Urinary bladder (tissue), 4 donors: ENCODE measurements at places on chromosomes 6 and 20. TPM values are rescaled to one million over a fixed set of nuclear protein-coding genes. Genes with fewer than 3 reads are reported as not detected.

GSTA3 gene
- not detected for total RNA-seq

DNA sequence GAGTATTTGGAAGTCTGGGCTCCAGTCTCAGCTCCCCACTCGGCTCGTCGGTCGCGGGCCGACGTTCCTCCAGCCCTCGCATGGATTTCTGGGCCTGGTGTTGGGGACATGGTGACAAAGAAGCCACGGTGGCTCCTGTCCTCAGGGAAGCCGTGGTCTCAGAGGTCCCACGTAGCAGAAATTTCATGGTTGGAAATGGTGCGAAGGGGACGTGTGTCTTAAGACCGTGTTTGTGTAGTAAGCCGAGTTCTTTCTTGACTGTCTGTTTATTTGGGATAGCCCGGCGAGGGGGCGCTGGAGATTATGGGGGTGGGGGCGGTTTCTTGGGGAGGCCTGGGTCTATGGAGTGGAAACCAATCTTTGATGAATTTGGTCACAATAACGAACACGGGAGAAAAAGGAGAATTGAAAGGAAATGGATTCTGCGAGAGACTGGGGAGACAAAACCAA, 23.5 kb upstream of the MAP3K7 start:
- DNase-seq: no peak

- DNase-seq: no peak
Measured at GRCh38 chr20:41476013-41476441, 109.4 kb upstream of the EMILIN3 start.

GRCh38 chr6:121449331-121449730, 13.9 kb downstream of the GJA1 start:
- DNase-seq: no peak

RNF5 gene
- total RNA-seq: 30.1 TPM

- DNase-seq: no peak
Measured at GRCh38 chr20:49420292-49420691, 62.2 kb downstream of the KCNB1 start.

DNA sequence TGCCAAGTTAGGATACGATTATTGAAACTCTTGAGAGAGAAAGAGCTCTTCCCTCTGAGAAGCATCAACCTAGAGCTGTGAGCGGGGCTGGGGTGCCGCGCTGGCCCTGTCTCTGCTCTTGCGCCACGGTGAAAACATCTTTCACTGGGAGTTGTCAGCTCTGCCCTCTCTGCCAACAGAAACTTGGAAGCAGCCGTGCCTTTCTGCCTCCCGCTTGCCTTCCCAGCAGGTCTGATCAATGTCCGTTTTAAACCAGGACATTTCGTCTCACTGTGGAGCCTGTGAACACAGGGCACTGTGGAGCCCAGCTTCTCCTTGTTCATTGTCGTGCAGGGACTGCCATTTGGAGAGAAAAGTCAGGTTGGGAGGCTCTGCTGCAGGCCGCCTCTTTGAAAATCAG, 249.2 kb upstream of the PMEPA1 start:
- no peak for DNase-seq

GRCh38 chr6:170147832-170148708, 142.8 kb downstream of the DLL1 start:
- no peak for DNase-seq

- no peak for DNase-seq
Measured at GRCh38 chr6:46757214-46757596, 10.5 kb downstream of the ANKRD66 start.

- DNase-seq: no peak
Measured at GRCh38 chr6:163415620-163416556, 1.4 kb downstream of the QKI start.

DNA sequence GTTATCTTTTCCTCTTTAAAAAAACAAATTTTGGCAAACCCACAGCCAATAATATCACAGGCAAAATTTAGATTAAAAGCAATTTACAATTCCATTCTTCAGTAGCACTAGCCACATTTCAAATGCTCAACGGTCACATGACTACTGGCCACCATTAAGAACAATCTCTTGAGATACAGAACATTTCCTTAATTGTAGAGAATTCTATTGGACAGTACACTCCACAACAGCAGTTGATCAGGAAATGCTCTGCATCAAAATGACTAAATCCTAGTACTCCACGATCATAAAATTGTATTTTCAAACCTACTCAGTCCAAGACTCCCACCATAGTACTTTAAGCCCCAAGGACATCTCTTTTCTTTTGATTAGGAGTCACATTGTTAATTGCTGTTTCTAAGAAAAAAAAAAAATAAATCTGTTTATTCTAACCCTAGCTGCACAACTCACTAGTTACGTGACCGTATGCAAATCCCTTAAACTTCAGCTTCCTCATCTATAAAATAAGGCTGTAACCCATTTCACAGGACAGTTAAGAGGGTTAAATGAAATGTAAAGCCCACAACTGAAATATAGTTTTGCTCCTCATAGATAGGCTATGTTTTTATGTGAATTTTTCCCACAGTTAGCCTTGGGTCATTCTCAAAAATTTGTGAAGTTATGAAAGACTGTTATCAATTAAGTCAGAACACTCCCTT, 9.8 kb downstream of the C6orf62 start:
- no peak for DNase-seq

DNA sequence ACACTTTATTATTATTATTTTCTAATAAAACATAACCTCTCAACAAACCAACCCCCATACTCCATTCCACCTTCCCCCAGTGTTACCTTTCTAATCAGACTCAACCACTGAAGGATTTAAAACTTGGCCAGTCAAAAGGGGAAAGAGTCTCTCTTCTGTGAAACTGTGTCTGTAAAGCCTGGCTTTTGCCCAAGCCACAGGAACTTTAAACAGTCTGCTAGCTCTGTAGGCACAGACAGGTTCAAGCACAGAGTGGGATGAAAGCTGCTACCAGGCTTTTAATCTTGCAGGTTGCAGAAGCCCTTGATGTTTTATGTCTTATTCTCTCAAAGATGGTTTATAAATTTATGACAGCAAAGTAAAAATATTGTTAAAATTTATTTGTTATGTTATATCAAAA, 585.7 kb downstream of the TENT5A start:
- no peak for DNase-seq

- no peak for DNase-seq
Measured at GRCh38 chr20:3980260-3981131, 34.9 kb downstream of the RNF24 start.

DNA sequence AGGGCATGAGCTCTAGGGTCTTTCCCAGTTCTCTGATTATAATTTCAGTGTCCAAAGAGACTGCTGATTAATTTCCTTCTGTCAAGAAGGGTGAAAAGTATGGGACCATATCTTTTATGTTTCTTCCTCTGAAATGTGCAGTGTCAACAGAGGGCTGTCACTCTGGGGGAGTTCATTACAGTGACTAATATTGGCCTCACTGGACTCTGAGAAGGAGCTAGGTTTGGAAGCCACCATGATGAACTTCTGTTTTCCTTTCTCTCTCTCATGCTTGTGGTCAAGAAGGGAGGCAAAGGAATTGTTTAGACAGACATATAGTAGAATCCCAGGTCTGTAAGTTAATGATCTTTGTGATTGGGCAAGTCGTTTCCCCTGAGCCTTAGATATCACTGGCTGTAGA, 41.8 kb upstream of the BMP6 start:
- no peak for DNase-seq

SYCP2L gene
- 8.2 TPM for total RNA-seq
